NCI-H2081 treated with DMSO at 0.1 percent for 48 hours (cell line): ENCODE measurements at places on chromosomes 2 and 18.

DNA sequence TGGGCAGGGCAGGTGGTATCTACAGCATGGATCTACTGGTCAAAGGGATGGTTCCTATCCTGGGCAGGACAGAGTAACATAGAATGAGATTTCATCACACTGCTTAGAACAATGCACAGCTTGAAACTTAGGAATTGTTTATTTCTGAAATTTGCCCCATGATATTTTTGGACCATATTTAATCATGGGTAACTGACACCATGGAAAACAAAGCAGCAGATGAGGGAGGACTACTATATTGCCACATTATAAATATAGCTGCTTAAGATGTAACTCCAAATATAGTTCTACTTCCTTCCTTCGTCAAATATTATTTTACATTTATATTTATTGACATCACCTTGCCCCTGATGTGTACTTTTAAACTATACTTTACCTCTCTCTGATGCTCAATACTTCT, 254.7 kb downstream of the PTPRM start:
- no peak for DNase-seq

DNA sequence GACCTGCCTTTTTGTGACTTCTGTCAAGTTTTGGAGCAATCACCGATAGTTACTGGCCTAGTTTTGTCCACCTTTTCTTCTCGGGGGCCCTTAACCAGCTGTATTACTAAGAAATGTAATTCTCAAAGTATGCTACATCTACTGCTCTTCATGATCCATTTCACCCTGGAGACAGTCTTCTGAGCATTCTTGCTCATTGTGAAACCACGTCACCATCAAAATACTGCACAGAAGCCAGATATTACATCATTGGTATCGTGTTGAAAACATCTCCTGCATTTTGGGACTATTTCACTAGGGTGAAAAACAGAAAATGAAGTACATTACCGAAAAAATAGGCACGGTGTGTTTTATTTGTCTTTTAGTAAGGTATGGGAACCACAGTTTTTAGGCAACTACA, 11.7 kb downstream of the LYPD6B start:
- no peak for DNase-seq

DNA sequence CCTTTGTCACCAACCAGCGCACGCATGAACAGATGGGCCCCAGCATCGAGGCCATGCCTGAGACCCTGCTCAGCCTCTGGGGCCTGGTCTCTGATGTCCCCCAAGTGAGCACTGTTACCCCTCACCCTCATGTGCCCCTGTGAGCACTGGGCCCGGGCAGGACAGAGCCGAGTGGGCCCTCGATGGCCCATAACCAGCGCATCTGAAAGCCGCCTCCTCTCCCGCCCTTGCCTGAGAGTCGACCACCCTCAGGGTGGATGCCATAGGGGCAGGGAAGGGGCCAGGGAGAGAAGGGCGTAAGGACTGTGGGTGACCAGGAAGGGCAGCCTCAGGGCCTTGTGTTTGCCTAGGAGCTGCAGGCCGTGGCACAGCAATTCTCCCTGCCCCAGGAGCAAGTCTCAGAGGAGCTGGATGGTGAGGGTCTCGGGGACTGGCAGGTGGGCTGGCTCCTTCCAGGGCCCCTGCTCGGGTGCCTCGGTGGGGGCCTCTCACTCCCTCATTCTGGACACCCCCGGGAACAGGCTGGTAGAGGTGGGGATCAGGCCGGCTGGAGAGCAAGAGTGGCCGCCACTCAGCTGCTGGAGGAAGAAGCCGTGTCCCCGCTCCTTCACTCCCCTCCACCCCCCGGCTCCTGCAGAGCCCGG, 2.1 kb downstream of the PROM2 start:
- no peak for DNase-seq

- DNase-seq: peak; percentile 77
Observed at GRCh38 chr18:75269124-75269680, 58.6 kb downstream of the TSHZ1 start.

DNA sequence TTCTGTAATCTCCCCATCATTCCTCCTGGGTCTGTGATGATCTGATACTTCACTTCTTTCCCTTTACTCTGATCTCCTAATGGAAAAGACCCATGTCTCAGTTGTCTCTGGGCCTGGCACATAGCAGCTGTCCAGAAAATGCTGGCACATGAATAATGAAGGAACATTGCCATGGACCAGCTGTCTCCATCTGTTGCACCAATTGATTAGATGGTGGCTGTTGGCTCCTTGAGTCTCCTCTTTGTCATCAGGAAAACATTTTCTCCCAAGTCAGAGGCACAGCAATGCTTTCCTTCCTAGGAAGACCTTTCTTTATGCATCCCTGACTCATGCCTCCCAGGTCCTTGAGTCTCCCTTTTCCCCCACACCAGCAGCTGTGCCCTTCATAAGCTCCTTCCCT, 286.2 kb upstream of the CXCR4 start:
- no peak for DNase-seq

DNA sequence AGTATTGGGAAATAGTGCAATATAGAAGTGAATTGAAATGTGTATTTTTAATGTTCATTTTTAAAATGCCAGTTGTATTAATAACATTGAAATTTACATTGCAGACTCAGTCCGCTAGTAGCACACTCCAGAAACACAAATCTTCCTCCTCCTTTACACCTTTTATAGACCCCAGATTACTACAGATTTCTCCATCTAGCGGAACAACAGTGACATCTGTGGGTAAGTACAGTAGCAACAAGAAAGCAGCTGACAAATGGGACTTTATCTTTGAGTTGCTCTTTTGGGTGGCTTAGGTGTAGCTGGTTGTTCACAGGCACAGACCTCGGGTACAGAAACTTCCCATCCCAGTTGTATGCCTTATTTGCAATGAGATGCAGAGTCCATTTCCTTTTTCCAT, 118.2 kb upstream of the IL1R2 start:
- DNase-seq: no peak

GRCh38 chr2:9668687-9669345, 38.0 kb upstream of the YWHAQ start:
- DNase-seq: no peak

DNA sequence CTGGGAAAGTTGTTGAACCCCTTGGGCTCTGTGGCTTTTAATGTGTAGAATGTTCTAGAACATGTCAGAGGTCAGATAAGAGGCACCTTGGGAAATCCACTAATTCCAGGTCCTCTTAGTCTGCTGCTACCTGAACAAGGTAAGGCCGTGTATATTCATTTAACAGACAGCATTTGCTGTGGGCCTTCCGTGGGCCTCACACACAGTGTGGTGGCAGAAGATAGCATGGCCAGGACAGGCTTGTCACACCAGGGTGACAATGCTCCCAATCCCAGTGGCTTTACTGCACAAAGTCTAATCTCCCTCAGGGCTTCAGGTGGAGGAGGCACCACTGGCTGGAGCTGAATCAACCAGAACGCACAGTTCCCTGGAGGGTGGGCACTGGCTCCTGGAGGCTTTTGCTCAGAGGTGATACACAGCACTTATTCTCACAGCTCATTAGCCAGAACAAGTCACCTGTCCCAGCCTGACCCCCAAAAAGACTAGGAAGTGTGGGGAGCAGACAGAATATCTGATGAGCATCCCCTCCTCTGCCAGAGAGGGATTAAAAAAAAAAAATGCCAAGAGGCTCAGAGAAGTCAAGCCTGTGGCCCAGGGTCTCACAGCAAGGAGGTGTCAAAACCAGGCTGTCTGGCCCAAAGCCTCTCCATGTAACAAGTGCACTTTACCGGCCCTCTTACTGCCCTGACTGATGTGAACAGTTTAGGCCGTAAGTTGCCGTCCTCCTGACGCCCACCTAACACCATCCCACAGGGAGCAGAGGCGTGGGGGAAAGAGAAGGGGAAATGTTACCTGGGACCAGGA, 216.9 kb upstream of the RAB6C start:
- DNase-seq: no peak

DNA sequence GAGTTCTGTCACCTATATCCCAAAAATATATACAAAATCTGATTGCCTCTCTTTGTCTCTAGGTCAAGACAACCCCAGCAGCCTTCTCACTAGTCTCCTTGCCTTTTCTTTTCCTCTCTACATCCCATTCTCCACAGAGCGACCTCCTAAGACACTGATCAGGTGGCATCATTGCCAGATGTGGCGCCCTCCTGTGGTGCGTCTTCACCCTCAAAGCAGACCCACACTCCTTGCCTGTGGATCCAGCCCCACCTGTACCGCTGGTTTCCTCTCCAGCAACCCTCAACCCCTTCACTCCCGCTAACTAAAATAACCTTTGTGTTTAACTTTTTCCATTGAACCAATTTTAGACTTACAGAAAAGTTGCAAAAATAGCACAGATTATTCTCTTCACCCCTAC, 273.3 kb downstream of the GLI2 start:
- no peak for DNase-seq

- no peak for DNase-seq
Observed at GRCh38 chr2:128618642-128619041, 300.0 kb upstream of the HS6ST1 start.

- no peak for DNase-seq
Observed at GRCh38 chr2:73937103-73937885, 10.6 kb downstream of the DGUOK start.

GRCh38 chr2:38327580-38327979, 49.5 kb downstream of the ATL2 start:
- DNase-seq: no peak

DNA sequence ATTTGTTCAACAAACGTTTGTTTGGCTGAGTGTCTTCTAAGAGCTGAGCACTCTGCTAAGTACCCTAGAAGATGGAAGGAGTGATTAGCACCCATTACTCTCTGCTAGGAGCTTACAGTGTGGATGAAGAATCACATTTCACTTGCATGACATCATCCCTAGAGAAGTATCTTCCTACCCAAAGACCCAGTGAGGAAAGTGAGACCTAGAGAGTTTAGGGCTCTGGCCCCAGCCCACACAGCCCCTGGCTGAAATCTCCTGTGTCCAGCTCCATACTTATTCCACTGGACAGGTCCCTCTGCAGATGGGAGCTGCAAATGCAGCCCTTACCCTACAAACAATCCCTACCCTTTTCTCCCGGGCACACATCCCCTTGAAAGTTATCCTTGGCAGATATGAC, 26.8 kb upstream of the EPAS1 start:
- no peak for DNase-seq

DNA sequence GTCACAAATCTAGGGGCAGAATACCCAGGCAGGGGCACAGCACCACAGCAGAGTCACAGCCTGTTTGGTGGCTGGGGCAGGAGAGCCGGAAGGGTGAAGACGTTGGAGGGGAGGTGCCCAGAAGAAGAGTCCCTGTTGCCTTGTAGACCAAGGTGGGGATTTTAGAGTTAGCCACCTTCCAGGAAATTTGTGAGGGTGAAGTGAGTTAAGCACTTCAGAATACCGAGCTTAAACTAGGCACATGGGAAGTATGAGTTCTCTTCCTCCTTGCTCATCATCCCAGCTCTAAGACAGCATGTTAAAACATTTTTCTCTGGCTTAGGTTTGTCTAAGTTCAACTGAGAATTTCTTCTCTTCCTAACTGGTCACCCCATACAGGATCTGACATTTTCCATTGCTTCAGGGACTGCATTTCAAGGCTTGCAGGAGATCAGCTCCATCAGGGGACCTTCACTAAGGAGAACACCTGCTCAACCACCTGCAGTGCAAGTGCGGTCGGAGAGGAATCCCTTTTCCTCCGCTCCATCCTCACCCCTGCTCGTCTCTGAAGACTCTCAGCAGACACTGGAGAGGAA, 26.5 kb upstream of the PHLPP1 start:
- no peak for DNase-seq

DNA sequence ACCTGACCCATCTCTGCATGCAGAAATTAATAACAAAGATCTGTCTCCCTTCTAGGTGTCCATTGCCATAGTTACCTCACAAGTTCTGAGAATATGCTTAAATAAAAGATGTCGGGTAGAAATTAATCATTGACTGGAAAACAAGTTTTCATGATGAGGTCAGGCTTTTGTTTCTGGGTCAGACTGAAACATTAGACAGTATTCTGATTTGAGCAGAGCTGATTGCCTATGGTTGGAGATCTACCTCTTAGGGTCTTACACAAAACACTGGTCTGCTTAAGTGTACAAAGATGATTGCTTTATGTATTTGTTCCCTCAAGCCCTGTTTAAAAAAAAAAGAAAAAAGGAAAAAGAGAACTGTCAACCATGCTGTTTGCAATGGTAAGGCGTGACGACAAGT, 956.4 kb downstream of the CPS1 start:
- no peak for DNase-seq

DNA sequence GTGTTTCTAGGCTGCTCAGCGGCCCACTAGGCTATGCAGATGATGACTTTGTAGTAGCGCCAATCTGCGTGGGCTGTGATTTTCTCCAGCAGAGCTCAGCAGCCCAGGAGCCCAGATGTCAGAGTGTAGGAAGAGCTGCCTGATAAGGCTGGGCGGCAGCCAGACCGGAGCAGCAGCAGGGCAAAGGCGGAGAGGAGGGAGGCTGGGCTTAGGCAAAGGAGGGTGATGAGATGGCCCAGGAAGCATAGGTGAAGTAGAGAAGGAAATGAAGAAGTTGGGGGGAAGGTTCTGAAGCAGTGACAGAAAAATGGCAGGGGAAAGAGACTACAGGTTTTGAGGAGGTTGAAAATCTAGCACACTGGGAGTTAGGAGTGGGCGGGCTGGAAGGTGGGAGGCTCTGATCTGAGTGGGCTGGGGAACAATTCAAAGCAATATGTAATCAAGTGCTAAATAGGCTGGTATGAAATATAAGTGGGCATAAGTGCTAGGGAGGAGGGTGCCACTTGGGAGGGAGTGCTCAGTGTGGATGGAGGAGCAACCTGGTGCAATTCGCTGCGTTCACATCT, 50.6 kb upstream of the STPG4 start:
- DNase-seq: no peak

DNA sequence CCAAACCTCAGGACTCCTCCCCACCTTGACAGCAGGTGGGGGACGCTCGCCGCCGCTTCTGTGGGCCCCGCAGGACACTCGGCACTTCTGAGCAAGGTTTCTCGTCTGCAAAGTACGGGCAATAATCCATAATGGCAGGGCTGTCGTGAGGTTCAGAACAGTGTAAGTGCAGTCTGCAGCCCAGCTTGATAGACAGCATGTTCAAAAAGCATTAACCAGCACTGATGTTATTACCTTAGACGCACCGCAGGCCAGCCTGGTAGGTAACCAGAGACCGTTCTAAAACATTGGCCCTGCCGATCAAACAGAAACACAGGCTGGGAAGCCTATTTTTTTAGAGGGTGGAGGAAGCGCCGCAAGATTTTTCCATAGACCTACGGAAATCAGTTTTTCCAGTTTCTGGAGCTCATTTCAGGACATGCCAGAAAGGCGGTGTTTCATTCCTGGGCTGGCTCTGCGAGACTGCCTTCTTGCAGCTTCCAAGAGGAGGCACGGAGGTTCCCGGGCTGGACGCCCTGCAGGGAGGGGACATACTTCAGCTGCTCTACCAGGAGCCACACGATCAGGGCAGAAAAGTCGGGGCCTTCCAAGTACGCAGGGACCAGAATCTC, 148.7 kb downstream of the TPO start:
- no peak for DNase-seq
